ENCODE measurements at places on chromosomes 3 and 15.

- no peak for DNase-seq
Observed at GRCh38 chr15:70742928-70743327, 20.4 kb downstream of the UACA start.

DNA sequence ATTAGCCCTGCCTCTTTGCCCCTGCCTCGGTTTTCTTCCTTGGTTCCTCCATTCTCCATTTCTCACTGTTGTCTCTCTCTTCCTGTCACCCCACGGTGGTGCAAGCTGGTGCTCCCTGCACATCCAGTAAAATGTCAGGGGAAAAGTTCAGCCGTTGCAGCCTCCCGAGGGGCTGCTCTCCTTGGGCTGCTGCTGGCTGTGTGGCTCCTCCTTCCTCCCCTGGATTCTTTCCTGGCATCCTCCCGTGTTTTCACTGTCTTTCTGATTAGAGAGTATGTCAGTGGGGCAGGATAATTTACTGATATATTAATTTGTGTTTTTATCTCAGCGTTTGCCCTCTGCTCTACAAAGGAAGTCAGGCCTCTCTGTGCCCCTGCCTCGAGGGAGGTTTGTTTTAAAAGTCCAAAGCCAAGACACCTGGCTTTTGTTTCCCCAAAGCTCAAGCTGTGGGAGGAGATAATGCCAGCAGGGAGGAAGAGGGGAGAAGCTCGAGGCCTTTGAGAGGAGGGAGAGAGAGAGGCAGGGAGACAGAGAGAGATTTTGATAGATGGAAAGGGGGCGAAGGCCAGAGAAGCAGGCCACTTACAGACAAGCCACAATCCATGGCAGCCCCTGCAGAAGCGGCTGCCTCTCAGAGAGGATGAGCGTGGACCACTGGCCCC is 150.3 kb upstream of the NR2F2 start:
- no peak for DNase-seq

DNA sequence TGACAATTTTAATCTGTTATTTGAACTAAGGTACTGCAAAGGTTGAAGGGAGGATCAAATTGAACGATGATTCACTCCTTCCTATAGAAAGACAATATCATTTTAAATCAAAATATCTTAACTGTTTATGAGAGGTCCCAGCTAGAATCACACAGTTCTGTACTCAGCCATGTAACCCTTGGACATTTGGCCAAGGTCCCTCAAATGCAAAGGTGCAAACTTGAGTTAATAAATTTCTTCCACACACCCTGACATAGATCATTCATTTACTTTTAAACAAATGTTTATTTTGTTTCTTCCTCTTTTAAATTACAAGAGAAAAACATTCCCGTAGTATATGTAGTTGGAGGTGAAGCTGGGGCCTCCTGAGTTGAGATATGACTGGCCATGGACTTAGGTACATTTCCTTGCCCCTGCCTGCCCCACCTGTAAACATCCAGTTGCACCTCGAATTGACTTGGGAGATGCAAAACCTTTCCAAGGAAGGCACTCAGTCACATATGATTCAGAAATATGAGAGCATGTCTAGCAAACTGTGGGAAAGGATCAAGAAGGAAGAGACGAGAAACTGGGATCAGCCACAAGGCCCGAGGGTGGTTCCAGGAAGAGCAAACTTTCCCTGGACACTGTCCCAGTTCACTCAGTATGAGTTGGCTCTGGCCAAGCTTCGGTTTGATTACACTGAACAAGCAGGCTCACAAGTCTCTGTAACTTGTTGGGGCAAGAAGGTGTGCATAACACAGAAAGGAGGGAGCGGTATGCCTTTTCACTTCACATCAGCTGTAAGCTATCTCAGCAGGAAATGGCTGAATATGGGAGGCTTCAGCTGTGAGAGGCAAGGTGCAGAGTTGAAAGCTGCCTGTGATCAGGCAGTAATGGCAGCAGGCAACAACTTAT is 6.7 kb downstream of the TNFSF10 start:
- no peak for DNase-seq

DNA sequence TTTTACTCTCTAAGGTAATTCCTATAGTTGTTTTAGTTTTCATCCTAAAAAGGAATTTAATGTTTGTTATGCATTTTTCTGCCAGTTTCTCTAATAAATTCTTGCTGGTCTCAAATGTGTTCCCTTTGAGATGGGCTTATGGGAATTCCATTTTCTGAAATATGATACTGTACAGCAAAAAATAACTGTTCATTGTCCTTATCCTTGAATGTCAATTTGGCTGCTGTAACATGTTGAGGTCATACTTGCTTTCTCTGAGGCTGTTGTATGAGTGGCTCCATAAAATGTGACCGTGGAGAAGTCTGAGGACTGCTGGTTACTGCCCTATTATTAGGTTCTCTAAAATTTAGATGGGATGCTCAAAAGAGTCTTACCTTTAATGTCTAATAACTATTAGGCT is 266.5 kb downstream of the ADAMTS17 start:
- no peak for DNase-seq

DNA sequence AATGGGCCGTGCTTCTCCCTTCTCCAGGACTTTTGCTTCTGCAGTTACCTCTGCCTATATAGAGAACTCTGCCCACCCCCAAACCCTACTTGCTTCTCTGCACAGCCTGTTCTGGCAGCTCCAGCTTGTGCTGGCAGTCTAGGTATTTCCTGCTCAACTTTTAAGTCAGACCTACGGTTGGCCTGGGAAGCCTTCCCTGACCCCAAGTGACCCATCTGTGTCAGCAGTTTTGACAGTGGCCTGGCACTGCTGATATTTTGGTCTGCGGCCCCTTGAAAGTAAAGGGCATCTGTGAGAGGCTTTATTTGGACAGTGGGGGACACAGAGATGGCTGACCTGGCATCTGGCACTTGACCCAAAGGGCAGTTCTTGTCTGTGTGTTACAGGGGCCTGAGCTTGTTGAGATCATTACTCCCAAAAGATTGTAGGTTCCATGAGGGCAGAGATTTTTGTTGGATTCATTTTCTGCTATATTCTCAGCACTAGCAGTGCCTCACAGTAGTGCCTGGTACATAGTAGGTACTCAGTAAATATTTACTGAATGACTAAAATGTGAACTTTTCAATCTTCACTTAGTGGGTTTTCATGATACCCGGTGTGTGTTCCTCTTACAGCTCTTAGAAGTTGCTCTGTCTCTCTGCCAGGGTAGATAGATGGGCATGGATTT is 55.2 kb upstream of the TRAK1 start:
- DNase-seq = no peak

DNA sequence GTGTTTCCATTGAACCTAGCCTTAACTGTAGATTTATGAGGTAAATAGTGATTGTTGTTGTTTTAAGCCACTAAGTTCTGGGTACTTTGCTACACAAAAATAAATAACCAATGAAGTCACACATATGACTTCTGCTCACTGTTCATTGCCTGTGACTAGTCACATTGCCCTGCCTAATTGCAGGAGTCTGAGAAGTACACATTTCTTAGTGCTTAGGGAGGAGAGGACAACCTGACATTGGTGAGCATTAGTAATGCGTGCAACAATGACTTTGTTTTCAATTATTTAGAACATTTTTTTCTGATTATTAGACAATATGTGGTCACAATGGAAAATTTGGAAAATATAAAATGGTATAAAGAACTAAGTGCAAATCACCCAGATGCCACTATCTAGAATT is 133.2 kb upstream of the DAZL start:
- no peak for DNase-seq

- DNase-seq = no peak
Observed at GRCh38 chr3:110855207-110855606, 216.4 kb upstream of the NECTIN3 start.

DNA sequence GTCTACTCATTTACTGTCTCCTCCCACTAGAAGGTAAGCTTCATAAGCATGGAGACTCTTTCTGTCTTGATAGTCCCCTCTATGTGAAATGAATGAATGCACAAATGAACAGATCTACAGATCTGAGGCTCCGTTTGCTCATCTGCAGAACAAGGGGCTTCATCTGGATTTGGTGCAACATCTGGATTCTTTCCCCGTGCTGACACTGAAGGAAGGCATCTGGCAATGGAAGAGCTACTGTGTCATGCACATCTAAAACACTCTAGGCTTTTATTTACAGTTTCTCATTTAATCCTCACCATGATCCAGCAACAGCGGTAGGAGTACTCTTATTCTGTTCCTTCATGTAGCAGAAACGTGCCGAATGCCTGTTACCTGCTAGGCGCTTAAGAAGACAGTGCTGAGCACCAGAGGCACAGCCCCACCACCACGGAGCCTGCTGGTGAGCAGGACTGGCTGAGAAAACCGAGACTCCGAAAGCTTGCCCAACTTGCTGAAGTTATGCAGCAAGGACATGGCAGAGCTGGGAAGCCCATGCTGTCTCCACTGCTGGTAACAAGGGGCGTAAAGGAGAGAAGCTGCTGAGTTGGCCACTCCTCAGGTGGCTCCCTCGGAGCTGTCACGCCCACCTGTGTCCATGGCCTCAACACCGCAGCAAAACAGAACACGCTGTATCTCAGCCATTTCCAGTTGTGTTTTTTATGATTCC is 31.1 kb downstream of the LSM3 start:
- DNase-seq = no peak

- DNase-seq = no peak
Observed at GRCh38 chr3:33795856-33796536, 2.4 kb upstream of the PDCD6IP start.

DNA sequence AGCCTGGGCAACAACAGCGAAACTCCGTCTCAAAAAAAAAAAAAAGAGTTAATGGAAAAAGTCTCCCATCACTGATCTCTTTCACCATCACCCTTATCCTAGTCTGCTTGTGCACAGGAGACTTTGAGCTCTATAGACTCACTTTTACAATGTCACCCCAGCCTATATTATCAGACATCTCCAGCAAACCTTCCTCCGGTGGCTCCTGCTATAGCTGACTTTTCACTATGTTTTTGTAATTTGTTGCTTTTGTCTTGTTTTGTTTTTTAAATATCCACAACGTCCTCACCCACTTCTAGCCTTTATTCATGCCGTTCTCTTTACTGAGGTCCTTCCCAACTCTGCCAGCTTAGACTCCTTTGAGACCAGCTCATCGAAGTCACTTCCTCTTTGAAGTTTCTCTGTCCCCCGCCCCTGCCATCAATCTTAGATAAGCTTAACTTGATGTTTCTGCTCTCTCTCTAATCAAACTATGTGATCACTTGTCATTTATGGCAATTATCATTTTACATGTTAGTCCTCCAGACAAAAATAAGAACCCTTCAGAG is 82.7 kb upstream of the CHD2 start:
- DNase-seq = no peak

GRCh38 chr15:93820566-93820965 is 410.8 kb upstream of the MCTP2 start:
- no peak for DNase-seq

- no peak for DNase-seq
Observed at GRCh38 chr3:72274493-72275330, 489.8 kb upstream of the PROK2 start.

GRCh38 chr3:192570821-192571791 is 156.2 kb downstream of the FGF12 start:
- no peak for DNase-seq

- DNase-seq = no peak
Observed at GRCh38 chr3:27194861-27195483, 174.2 kb downstream of the NEK10 start.

- no peak for DNase-seq
Observed at GRCh38 chr3:112773864-112774263, 72.8 kb downstream of the CD200R1L start.

DNA sequence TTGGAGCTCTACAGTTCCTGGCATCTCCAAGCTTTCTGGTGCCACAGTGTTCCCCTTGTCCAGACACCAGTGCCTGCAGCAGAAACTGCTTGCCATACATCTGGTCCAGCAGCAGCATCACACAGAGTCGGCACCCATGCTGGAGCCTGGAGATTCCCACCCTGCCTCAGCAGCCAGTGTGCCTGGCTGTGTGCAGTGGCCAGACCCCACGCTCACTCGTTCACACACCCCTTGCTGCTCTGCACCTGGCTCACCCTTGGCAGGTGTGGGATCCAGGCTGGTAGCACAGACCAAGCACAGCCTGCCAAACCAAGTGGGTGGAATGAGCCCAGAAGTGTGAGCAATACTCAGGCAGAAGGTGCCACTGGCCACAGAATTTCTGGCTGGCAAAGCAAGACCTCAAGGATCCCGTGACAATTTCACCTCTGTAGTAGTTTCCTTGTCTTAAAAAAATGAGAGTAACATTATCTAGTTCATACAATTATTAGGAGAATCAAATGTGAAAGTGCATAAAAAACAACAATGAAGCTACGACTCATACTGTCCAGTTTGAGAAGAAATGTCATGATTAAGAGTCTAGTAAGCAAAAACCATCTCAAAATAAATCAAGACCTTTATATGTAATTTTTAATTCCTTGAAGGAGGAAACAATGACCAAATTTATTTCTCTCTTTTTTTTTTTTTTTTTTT is 22.9 kb upstream of the ZBED2 start:
- DNase-seq = no peak

DNA sequence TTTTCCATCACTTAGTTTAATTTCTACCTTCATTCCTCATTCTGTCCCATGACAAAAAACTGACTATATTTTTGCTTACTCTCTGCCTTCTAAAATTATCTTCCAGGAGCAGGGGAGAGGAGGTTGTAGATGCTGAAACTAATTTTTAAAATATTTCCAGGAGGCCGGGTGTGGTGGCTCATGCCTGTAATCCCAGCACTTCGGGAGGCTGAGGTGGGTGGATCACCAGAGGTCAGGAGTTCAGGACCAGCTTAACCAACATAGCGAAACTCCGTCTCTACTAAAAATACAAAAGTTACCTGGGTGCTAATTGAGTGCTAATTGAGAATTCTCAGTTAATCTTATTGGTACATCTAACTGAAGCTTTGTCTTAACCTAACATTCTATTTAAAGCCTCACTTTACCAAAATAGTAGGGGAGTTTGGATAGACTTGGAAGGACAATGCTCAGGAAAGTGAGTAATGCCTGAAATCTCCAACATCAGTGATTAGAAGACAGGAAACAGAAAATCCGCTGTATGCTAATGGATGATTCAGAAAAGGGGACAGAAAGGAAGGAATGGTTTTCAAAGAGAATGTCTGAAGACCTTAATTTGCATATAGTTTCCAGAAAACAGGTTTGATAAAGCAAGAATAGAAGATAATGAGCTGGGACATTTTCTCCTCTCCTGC is 336.1 kb downstream of the GBE1 start:
- no peak for DNase-seq

GRCh38 chr15:66658044-66658443 is 44.0 kb upstream of the SMAD6 start:
- no peak for DNase-seq

GRCh38 chr15:60649845-60650548 is 171.1 kb upstream of the ICE2 start:
- DNase-seq = no peak

DNA sequence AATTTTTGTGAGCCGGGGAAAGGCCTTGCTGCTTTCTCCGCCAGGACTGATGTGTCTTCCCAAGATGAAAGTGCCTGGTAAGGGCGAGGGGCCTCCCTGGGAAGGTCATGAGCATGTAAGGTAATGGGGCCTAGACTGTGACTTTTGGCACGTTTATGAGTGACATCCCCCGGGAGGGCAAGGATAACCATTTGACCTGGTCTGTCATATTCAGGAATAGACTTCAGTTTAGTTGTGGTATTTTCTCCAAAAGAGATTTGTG is 631 bp upstream of the CNBP start:
- no peak for DNase-seq

- no peak for DNase-seq
Observed at GRCh38 chr3:132570016-132570415, 27.1 kb upstream of the ACKR4 start.

GRCh38 chr3:42803414-42804105 is 730 bp downstream of the HIGD1A start:
- no peak for DNase-seq

GRCh38 chr3:43080726-43081568 is 24.9 kb downstream of the POMGNT2 start:
- no peak for DNase-seq

GRCh38 chr3:40631341-40631995 is 106.7 kb downstream of the ZNF621 start:
- no peak for DNase-seq

GRCh38 chr15:100570735-100571313 is 31.2 kb downstream of the LINS1 start:
- no peak for DNase-seq

Measured in stimulated activated CD8-positive, alpha-beta memory T cell treated with anti-CD3 and anti-CD28 coated beads, Interleukin-4, amount 100 ng/mL, for 1 hour (primary cell).